COLO829 (cell line): ENCODE measurements at places on chromosomes 16 and 17.

DNA sequence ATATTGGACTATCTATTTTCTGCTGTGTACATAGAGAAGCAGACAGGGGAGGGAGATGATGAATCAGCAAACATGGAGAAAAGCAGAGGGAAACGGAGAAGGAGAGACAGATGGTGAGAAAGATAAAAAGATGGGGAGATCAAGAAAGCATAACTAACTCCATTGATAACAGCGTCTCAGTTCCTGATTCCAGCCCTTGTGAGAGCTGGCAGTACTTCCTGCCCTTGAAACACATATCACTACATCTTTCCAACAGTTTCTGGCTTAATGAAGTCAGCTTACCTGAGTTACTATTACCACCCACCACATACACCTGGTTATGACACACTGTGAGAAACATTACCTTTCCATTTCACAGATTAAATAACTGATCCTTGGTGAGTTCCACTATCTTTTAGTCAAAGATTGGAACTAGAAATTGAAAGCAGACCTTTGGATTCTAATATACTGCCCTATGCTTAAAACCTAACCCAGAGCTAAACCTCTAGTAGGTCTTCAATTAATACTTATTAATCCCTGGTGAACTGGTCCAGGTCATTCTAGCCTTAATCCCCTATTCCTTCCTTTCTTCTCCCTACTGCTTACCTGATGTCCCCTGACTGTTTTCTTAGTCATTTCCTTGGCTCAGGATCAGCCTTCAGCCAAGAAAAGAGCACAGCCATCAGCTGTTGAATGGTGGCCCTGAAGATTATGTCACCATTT lies 346.6 kb upstream of the CCL2 start:
- DNase-seq: no peak

DNA sequence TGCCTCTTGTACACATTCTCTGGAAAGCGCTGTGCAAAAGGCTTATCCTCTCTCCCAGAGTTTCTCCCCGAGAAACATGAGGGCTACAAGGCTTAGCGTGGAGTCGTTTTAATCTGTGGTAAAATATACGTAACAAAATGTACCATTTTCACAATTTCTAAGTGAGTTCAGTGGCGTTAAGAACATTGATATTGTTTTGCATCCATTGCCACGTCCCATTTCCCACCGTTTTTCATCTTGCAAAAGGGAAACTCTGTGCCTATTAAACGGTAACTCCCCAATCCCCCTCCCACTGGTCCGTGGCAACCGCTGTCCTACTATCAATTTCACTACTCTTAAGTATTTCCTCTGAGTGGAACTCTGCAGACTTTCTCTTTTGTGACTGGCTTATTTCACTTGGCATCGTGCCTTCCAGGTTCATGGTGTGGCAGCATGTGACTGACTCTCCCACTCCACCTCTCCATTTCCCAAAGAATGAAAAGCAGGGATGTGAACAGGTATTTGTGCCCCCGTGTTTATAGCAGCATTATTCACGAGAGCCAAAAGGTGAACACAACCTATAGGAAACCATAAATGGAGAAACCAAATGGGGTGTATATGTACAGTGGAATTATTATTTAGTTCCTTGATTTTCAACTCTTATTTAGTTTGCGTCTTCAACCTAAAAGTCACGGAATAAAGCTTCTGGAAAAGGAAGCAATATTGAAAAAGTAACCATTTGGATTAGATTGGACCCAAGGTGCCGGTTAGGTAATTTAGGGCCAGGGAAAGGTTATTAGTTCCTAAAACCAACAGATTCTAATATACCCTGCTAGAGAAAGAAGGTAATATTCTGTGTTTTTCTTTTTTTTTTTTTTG lies 1.1 kb upstream of the USP32 start:
- peak; percentile 11 for DNase-seq

DNA sequence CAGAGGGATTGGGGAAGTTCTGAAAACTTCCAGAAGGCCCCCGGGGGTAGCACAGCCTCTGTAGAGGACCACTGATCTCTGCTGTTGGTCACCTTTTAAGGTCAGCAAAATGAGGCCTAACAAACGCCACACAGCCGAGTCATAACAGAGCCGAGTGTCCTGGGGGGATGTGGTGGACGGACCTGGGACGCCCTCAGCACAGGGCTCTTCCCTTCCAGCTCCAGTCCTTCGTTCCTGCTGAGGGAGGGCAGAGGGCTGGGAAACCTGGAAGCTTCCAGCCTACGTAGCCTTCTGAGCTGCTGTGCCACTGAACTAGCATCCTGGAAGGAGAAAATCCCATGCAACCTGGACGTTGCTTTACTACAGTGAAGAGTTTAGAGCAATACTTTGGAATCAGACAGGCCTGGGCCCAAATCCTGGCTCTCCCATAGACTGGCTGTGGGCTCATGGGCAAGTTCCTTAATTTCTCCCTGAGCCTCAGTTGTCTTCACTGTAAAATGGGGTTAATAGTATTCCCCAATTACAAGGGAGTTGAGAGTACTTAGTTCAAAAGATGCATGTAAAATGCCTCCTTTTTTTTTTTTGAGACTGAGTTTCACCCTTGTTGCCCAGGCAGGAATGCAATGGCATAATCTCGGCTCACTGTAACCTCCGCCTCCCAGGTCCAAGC lies 34.4 kb upstream of the ZCCHC14 start:
- DNase-seq: no peak

GRCh38 chr17:48542114-48542656 lies 2.7 kb downstream of the HOXB2 start:
- no peak for DNase-seq

- DNase-seq: no peak
Measured at GRCh38 chr17:74471341-74471740, 4.9 kb downstream of the CD300A start.

GRCh38 chr17:34920676-34921075 lies 40.6 kb downstream of the CCT6B start:
- no peak for DNase-seq

DNA sequence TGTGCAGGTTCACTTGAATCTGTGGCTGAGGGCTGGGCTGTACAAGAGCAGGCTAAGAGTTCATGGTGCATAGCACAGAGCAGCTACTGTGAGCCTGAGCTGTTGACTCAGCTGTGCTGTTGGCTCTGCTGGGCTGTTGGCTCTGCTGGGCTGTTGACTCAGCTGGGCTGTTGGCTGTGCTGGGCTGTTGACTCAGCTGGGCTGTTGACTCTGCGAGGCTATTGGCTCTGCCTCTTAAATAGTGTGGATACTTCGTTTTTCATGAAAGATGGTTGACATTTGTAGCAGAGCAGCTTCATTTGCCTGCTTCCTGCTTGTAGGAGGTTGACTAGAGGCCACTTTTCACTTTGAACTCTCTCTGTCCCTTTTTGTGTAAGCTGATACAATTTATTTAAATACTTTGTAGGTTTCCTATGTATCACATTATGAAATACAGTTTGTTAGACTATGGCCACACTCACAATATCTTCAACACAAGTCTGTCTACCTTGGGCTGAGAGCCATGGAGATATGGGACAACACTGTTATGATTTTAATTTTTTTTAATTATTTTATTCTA lies 40.3 kb upstream of the CCNF start:
- DNase-seq: no peak

DNA sequence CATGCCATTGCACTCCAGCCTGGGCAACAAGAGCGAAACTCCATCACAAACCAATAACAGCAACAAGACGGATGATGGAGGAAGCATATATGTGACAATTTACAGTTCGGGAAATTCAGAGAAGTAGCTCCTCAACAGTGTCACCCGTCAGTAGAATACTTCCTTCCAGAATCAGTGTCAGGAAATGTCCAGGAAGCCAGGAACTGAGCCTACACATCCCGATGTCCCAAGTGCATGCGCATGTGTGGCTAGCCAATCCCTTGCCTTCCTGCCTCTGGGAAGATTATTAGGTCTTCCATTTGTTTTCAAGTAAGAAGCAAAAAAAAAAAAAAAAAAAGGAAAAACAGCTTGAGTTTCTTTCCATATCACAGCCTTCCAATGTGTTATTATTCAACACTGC lies 1.4 kb upstream of the PITPNC1 start:
- no peak for DNase-seq

DNA sequence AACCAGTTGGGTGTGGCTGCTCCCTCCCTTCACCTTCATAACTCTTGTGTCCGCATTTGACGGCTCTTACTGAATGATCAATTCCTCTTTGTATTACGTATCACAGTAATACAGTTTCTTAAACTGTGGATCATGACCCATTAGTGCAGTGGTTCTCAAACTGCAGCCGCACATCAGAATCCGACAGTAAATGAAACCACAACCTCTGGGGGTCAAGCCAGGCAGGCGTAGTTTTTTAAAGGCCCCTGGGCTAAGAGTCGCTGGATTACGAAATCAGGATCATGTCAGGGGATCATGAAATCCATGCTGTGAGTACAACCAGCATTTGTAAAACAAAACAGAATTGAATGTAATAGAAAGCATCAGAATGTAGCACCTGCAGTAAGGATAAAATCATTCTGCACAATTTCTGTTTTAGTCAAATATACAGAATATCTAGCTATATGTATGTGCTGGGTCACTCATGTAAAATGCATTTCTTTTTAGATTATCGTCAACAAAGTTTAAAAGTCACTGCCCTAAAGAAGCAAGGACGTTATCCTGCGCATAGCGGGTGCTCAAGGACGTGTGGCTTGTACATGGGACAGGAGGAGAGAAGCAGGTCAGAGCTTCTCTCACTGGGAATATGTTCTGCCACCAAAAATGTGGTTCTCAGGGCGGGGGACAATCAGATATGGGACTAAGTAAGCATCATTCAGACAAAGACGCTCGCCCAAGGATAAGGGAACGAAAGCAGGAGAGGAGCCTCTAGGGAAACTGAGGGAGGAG lies 113.1 kb downstream of the ZFHX3 start:
- DNase-seq: no peak

GRCh38 chr17:45011767-45012166 lies 39.7 kb downstream of the DCAKD start:
- DNase-seq: no peak

GRCh38 chr17:58254803-58255202 lies 16.4 kb downstream of the LPO start:
- no peak for DNase-seq

DNA sequence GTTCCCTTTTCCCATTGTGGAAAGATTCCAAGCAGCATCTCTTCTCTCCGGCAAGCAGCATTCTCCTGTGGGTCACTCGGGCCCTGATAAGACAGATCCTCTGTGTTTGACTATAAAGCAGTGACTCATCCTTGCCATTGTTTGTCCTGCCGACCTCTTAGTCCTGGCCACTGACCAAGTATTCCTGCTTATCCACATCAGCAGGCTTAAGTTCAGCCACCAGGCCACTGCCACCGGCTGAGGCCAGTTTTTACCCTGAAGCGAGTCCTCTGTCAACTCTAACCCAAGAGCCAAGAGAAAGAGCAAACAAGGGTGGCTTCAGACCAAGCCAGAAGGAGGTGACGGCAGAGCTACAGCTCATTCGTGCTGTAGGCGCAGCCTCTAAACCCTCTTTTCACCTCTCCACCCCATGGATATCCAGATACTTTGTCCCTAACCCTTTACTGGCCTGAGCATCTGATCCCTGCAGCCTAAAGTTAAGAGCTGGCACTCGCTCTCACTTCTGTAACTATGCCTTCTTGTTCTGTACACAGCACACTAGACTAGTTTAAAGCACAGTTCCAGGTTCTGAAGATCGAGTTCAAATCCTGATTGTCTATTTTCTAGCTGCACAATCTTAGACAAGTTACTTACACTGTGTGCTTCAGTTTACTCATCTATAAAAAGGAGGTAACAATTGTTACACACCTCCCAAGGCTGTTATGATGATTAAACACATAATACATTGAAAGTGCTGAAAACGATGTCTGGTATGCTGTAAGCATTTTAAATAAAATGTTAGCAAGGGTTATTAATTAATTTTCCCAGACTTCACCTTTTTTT lies 31.0 kb downstream of the SOX9 start:
- peak; percentile 82 for DNase-seq

- no peak for DNase-seq
Measured at GRCh38 chr16:89741342-89742014, 20.1 kb downstream of the ZNF276 start.

DNA sequence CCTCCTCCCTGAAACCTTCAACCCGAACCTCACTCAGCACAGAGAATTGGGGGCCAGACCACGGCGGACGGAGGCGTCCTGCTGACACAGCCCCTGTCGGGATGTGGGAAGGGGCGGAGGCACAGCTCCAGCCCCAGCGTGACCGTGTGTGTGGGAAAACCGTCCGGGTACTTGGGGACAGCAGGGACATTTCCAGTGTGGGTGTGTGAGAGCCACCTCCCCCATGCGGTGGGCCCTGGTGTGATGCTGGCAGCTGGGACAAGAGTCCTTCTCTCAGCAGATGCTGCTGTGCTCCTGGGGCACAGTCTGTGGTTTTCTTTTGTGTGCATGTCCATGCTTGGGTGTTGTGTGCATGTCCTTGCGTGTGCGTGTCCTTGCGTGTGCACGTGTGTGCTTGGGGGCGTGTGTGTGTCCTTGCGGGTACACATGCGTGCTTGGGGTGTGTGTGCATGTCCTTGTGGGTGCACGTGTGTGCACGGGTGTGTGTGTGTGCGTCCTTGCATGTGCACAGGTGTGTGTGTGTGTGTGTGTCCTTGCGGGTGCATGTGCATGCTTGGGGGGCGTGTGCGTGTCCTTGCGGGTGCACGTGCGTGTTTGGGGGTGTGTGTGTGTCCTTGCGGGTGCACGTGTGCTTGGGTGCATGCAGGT lies 16.9 kb downstream of the CENPX start:
- no peak for DNase-seq

DNA sequence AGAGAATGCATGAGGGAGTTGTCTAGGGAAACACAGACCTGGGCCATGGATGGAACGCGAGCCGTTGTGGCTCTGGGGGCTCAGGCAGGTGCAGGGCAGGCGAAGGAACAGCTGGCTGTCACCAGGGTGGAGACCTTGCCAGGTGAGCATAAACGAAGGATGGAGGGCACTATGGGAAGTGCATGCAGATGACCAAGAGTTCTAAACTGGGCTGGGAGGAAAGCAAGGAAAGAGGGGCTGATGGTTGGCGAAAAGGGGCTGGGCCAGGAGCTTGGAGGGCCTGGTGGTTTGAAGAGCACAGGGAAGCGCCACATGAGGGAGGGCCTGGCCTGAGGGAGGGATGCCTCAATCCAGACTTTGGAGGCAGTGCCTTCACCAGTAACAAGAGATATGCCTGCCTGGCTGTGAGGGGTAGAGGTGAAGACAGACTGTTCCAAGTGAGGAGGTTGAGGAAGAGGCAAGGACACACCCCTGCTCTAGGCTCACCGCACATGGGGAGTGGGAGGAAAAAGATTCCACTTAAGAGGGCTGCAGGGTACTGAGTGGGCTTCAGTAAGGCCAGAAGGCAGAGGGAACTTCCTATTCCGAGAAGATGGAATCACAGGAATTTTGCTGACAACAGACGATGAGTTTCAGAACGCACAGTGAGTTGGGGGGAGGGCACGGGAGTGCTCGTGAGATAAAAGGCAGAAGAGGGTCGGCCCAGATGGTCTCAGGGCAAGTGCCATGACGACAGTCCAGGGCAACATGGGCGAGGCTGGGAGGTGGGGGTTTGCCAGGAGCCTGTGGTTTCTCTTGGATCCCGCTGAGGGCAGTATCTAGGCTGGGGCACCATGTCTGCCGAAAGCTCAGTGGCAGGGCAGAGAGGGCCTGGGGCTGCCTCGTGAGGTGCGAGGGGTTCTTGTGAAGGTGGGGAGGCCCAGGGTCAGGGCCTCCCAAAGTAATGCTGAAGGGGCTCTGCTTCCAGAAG lies 20.6 kb downstream of the B9D1 start:
- DNase-seq: no peak
